ENCODE measurements at places on chromosomes 5 and 9.

DNA sequence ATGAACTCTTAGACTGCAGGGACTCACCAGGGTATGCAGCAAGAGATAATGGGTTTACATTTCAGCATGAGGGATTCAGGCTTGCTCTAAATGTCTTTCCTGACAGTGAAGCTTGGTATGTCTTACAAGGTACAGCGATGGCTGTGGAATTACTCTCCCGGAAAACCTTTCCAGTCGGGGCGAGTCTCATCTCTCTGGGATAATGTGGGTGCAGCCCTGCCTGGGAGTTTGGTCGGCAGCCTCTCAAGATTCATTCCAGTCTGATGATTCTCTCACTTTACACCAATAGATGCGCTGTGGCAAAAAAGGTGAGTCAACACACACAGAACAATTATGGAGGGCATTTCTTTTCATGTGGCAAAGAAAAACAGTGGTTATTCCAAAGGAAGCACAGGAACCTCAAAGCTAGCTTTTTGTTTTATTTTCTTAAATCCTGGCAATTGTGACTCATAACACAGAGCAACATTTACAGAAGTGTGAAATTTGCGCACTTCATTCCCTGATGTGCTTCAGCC lies 190.3 kb downstream of the DCP2 start:
- no peak for DNase-seq

- no peak for DNase-seq
Observed at GRCh38 chr5:145945620-145946111, 9.3 kb downstream of the SH3RF2 start.

DNA sequence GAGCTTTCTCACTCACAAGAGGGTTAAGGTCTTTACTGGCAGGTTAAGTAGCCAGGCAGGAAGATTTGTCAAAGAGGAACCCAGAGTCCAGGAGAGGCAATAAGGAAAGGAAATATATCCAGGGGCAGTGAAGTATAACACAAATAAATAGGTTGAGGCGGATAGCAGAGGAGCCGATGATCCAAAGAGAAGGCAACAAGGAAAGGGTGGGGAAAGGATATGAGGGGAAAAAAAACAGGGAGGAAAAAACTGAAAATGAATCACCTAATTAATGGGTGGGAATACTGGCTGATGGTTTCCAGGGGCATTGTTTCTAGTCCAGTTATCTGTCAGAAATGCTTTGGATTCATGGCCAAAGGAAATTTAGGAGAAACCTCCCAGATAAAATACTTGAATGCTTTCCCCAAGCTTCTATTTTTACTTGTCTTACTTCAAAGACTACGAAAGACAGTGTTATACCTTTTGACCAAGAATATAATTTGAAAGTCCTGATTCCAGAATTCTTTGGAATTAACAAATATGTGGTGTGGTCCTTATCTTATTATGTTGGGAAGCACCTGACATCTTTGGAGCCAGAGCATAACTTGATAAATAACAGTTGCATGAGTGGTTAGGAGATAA lies 146.5 kb downstream of the AOPEP start:
- no peak for DNase-seq

DNA sequence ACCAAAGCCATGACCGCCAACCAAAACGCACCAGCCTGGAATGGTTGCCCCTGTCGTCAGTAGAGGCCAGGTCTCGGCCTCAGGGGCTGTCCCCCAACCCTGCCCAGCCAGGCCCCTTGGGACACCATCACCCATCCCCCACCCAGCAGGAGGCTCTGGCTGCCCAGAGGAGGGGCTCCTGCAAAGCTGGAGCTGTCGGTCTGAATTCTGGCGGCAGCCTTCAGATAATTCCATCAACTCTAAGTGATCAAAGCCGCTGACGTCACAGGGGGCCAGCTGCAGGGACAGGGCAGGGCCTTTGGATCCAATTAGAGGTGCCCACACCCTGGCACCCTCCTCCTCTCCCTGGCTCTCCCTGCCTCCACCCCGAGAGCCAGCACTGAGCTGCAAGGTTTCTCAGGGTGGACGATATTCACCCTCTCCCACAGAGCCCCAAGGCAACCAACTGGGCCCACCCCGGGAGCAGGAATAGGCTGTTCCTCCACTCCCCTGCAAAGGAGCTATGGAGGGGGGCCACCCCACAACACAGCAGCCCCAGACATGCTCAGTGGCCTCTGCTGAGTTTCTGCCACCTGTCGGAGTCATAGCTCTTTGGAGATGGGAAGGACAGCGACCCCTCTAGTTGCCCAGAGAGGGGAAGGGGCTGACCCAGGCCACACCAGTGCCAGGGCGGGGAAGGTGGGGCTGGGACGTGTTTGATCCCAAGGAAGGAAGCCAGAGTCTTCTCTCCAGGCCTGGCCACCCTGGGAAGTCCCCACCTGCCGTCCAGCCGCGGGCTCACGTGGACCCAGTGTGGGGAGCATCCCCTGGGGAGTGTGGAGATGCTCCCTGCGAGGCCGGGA lies 78.4 kb downstream of the NTNG2 start:
- no peak for DNase-seq

DNA sequence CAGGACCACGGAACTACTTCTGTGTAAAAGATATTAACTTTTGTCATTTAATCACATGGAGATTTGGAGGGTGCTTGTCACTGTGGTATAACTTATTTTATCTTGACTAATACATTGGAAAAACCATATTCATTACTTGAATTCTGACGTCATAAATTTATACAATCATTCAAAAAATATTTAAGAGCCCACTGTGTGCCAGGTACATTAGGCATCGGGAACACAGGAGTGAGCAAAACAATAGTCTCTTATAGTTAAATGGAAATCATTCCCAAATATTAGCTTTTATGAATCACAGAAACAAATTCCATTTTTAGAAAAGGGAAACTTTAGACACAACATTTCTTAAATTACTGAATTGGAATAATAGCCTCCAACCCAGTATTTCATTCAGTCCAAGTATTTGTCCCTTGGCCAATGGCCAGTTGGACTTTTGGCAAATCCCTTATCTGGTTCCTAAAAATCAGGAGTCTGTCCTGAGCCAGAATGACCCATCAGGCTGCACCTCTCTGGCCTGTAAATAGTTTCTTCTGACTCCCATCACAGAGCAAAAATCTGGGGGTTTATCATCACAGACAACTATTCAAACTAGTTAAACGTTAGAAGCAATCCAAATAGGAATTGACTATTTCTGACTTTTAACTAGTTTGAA lies 104.3 kb upstream of the FSTL4 start:
- DNase-seq, result no peak

GRCh38 chr5:119284031-119284430 lies 71.8 kb upstream of the TNFAIP8 start:
- DNase-seq, result no peak

- DNase-seq, result no peak
Observed at GRCh38 chr5:150321784-150322183, 19.1 kb upstream of the ARSI start.

DNA sequence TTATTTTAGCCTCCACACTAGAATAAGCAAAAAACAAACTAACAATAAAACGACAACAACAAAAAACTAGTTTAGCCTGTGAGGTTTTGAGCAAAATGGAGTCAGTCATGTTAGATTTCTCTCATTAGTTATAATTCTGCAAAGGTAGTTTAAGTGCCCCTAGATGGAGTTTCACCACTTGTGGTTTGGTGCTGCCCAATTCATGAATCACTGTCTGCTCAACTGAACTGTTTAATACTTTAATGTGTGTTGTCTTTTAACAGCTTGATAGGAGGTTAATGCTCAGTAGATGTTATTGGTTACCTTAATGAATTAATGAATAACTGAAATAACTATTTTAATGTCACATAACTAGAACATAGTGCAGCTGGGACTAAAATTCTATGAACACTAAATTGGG lies 3.5 kb upstream of the PLAA start:
- no peak for DNase-seq

DNA sequence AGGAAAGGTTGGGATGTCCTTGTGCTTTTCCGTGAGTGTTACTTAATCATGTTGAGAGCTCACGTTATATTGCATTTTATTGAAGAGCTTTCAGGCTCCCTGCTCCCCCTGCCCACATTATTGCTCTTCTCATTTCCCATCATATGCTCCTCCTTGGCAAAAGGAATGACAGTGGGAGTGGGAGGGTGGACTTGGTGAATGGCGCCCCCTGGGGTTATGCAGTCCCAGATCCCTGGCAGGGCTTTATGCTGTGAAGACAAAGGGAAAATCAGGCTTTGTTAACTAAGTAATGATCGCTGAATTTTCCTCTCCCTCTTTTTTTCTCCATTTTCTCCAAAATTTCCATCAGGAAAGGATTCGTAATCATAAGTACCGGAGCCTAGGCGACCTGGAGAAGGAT lies 166.6 kb downstream of the SMARCA2 start:
- no peak for DNase-seq

- DNase-seq, result no peak
Observed at GRCh38 chr5:31935496-31936369, 238.4 kb downstream of the GOLPH3 start.

- no peak for DNase-seq
Observed at GRCh38 chr9:101117161-101117560, 88.6 kb downstream of the PLPPR1 start.

DNA sequence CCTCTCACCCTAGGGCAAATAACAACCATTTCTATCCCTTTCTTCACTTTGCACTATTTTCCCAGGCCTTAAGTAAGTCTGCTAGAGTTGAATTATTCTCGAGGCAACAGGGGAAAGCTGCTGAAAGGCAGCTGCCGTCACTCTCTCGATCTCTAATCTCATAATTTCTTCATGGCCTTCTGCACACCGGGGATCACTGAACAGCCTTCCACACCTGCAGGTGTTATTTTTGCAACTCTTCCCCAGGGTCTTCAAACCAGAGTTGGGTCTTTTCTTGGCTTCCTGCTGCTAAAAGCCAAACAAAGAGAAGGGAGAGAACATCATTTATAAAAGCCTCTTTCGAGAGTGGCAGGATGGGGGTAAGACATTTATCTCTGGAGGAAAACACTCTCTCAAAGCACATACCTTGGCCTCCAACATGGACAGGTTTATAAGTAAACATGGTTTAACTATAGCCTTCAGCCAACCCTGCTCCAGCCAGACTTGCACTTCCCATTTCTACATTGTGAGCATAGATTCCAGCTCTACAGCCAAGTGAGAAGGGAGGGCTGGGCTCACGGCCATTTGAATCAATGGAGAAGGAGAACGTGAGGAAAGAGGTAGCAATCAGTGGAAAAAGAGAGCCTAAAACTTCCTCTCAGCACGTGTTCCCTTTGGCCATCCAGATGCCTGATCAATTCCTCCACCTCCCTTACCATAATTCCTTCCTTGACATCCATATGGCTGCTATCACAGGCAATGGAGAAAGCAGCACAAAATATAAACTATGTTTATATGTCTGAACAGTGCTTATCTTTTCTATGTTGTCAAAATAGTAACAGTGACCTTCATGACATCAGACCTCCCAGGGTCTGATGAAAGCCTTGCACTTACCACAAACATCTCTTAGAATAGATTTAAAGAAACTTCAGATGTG lies 464.9 kb downstream of the TLE1 start:
- DNase-seq, result no peak

- DNase-seq, result no peak
Observed at GRCh38 chr5:68725905-68726683, 367.7 kb upstream of the SLC30A5 start.

- DNase-seq, result no peak
Observed at GRCh38 chr5:142621227-142621626, 64.7 kb downstream of the FGF1 start.

DNA sequence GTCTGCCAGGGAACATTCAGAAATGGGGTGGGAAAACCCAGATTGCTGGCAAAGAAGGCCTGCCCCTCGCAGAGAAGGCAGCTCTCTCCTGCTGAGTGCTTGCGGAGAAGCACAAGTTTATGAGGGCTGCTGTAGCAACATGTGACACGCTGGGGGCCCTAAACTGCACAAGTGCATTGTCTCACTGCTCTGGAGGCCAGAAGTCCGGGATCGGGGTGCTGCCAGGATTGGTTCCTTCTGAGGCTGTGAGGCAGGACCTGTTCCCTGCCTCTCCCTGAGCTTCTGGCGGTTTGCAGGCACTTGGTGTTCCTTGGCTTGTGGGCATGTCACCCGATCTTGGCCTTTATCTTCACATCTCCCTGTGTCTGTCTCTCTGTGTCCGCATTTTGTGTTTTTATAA lies 75.6 kb upstream of the NEURL1B start:
- DNase-seq, result no peak

DNA sequence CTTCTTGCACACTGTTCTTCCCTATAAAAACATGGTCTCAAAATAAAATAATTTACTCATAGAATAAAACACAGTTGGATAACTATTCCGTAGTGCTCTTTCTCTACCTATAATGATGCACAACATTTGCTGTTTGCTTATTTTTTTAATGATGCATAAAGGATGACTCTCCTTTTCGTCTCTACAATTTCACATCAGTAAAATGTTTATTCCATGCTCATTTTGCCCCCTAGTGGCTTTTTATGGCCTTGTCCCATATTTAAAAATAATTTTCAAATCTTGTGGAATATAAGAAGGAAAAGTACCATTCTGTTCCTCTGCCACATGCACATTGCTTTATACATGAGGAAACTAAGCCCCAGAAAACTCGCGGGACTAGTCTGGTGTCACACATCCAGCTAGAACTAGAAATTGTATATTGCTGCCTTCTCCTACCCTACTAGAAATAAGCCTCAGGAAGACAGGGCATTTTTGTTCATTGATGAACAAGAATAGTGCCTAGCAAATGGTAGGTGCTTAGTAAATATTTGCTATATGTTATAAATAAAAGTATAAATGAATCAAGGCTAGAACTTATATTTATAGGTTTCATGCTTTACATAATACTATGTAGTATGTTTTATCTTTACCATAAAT lies 12.7 kb downstream of the KCTD16 start:
- DNase-seq, result no peak

- no peak for DNase-seq
Observed at GRCh38 chr5:179301796-179302195, 43.5 kb downstream of the ADAMTS2 start.

DNA sequence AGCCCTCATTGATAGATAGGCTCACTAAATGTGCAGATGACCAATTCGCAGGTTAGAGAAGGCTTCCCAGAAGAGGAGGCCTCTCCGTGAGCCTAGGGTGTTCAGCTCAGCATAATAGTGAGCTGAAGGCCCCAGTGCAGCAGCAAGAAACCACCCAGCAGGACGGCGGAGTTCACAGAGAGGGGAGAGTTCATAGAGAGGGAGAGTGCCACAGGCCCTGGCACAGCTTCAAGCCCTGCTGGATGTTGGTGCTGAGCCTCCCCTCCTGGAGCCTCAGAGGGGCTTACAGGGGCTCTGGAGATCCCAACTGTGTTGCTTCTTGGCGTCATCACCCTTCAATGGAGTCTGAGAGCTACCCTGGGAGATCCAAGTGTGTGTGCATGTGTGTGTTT lies 2.1 kb downstream of the SLC22A5 start:
- no peak for DNase-seq

GRCh38 chr5:178186427-178186826 lies 744 bp downstream of the GMCL2 start:
- no peak for DNase-seq

DNA sequence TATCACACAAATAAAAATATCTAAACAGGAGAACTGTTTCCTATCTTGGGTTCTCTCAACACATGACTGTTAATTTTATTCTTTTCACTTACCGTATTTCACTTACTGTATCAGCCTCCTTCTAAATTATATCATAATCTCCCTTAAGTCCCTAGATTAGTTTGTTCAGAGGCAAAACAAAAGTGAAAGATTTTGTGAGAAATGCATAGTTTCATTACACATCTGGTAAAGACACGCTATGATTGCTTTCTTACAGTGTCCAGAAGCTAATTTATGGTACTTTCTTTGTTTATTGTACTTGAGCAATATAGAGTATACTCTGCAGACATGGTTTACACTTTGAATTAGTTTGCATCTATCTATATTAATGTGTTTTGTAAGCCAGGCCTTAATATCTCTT lies 159.7 kb upstream of the TLX3 start:
- DNase-seq, result no peak
